Dermis blood vessel endothelial cell (primary cell): ENCODE measurements at places on chromosomes 3 and 15. TPM values are rescaled to one million over a fixed set of nuclear protein-coding genes. Genes with fewer than 3 reads are reported as not detected.
A peak's percentile ranks its signal among the peaks of the same experiment; 100 is the strongest.

The IMPG2 gene
- total RNA-seq, result 0.37 and 0.85 TPM in 2 replicates

DNA sequence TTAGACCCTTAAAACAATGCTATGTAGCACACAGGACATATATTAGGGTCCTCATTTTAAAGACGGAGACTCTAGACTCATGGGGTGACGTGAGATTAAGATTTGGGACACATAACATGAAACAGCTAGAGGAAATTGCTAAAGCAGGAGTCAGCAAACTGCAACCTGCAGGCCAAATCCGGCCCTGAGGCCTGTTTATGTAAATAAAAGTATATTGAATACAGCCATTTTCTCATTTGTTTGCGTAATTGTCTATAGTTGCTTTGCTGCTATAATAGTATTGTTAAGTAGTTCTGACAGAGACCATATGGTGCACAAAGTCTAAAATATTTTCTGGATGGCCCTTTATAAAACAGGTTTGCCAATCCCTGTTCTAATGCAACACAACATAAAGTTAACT lies 115.5 kb downstream of the TMCO5A start:
- peak; percentile 26 for DNase-seq

DNA sequence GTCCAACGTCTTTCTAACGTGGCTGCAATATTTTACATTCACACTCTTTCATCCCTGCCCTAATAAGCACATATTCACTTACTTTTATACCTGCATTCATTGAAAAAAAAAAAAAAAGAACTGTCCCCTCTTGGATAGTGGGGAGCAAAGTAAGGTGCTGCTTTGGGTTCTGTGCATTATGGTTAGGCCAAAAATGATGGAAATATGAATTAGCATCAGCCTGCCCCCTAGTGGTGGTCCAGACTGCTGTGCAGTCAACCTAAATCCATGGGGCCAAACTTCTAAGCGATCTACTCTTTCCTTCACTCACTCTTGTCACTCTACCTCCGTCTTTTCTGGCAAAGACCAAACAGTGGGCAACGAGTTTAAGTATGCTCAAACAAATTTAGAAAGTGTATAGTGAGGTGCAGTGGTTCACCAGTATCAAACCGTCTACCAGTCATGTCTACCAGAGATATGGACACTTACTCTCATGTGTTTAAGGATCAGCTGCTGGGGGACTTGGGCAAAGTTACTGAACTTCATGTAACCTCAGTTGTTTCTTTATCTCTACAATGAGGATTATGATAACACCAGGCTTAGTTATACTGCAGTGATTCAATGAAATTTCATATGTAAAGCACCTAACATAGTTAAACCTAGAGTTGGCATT lies 61.5 kb upstream of the GRM7 start:
- DNase-seq, result peak; percentile 33

GRCh38 chr15:72916897-72917296 lies 133.3 kb upstream of the ADPGK start:
- DNase-seq, result no peak

- no peak for DNase-seq
Observed at GRCh38 chr3:13529196-13530112, 19.5 kb upstream of the FBLN2 start.

GRCh38 chr15:82647835-82648256 lies 683 bp upstream of the CPEB1 start:
- no peak for DNase-seq

- DNase-seq, result no peak
Observed at GRCh38 chr3:175598740-175599139, 739.6 kb downstream of the NAALADL2 start.

The SLC28A2 gene
- not detected in 2 replicates for total RNA-seq

DNA sequence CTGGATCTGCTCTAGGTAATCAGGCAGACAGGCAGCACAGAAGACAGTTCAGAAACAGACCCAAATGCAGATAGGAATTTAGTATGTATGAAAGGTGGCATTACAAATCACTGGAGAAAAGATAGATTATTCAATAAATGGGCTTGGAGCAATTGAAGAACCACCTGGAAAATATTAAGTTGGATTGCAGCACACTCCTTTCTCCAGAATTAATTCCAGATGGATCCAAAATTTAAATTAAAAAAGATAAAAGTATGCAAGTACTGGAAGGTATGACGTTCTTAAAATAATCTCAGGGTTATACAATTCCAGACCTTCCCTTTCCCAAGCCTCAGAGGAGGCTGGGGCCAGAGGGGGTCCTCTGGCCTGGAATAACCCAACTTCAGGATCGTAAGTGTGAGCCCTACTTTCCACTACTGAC lies 32.5 kb downstream of the HRH1 start:
- no peak for DNase-seq

The KCNMB2 gene
- total RNA-seq, result not detected in 2 replicates

The RTP4 gene
- total RNA-seq, result 1.7 and 3.1 TPM in 2 replicates

The UBA7 gene
- 44.2 and 58.5 TPM in 2 replicates for total RNA-seq

The BMF gene
- 9.4 and 18.4 TPM in 2 replicates for total RNA-seq

GRCh38 chr3:71525391-71525790 lies 58.1 kb downstream of the FOXP1 start:
- no peak for DNase-seq

- no peak for DNase-seq
Observed at GRCh38 chr3:21405671-21406667, 345.0 kb downstream of the ZNF385D start.

The SLC28A1 gene
- total RNA-seq, result not detected in 2 replicates

GRCh38 chr15:22226034-22226790 lies 145.9 kb downstream of the OR4M2 start:
- no peak for DNase-seq

DNA sequence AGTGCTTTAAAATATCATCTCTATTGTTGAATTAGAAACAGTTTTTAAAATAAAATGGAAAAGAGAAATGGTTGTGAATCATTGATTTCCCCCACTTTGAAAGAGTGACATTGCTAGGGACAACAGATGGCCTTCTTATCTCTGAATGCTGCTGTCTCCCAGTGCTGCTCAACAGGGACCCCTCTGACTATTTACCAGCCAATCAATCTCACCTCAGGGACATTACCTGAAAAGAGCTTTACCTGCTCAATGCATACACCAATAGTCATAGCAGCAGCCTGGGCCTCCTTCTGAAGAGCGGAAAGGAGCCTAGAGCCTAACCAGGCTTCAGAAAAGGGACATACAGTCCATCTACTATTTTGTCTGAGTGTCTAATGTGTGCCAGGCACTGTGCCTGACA lies 162.8 kb downstream of the CGGBP1 start:
- DNase-seq, result no peak

- no peak for DNase-seq
Observed at GRCh38 chr15:90873998-90874605, 5.7 kb downstream of the FURIN start.

- no peak for DNase-seq
Observed at GRCh38 chr15:50168783-50169411, 13.1 kb upstream of the SLC27A2 start.

- DNase-seq, result no peak
Observed at GRCh38 chr3:94070341-94070911, 7.6 kb downstream of the NSUN3 start.

The SEMA3G gene
- total RNA-seq, result 30.5 and 30.9 TPM in 2 replicates

The ZNF662 gene
- total RNA-seq, result 1.5 and 2.4 TPM in 2 replicates
